MCF 10A (cell line): ENCODE measurements at places on chromosomes 3 and 15.

- peak; percentile 61 for DNase-seq
Measured at GRCh38 chr3:50550079-50550736, 17.3 kb downstream of the C3orf18 start.

DNA sequence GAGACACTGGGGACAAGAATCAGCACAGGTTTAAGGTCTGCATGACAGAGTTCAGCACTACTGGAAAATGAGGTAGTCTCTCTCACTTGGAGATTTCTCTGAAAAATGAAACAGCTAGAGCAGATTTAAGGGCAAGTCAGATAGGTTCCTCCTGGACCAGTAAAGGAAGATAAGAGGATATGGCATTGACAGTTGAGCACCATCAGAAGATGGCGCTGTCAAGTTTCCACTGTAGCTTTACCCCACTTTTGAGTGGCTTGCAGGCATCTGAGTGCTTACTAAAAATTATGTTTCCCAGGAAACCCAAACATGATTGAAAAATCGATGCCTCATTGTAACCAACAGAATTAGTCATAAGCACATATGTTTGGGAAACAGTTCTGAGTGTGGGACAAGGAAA is 407.2 kb upstream of the UBE2E2 start:
- DNase-seq, result no peak

DNA sequence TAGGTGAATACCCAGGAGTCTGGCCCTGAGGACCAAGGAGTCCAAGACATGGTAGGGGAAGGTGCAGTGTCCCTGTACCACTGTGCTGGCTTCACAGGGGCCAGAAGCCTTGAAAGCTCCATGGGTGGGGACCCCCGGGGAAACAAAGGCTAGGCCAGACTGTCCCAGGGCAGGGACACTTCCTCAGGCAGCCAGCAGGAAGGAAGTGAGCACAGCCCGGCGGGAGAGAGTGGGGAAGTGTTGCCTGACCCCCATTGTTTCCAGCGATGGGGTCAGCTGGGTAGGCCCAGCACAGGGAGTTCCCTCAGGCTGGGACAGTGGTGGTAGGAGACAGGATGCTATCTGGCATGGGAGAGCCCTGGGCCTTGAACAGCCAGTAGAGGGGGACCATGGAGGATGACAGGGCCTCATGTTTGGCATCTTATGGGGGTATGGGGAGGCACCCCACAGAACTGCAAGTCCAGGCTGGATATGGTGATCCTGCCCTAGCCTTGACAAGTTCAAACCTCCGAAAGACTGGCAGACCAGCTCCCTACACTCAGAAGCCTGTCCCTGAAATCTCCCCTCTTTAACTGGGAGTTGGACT is 1.2 kb upstream of the HYAL2 start:
- DNase-seq, result no peak

DNA sequence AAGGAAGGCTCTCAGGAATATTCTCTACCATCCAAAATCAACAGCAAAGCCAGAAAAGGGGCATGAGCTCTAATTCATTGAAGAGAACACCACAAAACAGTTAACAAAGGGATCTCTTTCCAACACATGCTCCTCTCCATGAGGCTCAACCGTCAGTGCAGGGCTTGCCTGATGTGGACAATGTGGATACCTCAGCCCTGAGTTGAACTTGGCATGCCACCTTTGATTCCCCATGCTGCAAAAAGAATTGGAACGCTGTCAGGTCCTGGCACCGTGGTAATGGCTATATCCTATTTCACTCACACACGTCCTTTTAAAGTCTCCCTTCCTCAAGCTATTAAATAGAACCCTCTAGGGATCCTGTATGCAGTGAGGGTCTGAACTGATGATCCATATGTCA is 30.7 kb upstream of the IP6K2 start:
- no peak for DNase-seq

DNA sequence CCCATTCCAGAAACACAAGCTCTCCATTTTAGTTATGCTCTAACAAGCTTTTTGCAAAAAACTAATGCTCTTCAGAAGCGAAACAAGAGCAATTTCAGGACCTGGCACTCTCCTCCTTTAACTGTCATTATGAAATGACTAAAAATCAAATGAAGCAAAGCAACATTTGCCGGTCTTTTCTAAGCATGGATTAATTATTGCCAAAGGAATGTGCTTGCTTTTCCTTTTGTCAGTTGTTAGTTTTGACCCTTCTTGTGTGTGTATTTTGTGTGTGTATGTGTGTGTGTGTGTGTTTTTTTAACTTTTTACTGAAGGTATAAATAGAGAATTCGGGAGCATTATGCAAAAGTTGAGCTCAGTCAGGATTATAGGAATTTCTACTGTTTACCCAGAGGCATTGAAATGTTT is 509.1 kb downstream of the TUSC7 start:
- DNase-seq, result no peak

DNA sequence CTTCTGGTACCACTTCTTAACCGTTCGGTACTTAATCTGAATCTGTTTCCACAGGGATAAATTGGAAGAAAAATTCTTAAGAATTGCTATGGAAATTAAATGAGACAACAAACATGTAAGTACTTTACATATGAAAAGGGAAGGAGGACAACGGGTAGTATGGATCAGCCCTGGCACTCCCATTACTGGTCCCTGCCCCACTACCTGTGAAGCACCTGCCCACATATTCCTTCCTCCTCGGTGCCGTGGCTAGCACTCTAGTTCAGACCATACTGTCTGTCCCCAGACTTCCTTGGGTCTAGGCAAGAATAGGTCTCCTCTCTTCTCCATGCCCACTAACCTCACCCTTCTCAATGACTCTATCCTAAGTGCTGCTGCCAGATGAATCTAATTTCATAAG is 46.2 kb downstream of the SHQ1 start:
- no peak for DNase-seq

DNA sequence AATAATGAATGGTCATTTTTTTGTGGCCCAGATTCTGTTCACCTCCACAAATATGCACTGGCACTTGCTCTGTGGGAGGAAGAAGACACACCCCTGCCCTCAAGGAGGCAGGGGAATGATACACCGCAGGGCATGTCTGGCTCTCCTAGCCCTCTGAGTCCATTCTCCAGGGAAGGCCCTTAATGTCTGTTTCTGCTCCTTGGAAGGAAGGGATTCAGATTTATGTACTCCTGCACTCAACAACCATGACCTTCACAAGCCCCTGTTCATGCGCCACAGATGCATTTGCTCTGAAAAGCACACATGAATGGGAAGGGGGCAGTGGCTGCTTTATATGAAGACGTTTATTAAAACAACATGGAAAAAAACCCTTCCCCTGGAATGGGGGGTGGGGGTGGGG is 333.8 kb downstream of the EPHB1 start:
- no peak for DNase-seq

DNA sequence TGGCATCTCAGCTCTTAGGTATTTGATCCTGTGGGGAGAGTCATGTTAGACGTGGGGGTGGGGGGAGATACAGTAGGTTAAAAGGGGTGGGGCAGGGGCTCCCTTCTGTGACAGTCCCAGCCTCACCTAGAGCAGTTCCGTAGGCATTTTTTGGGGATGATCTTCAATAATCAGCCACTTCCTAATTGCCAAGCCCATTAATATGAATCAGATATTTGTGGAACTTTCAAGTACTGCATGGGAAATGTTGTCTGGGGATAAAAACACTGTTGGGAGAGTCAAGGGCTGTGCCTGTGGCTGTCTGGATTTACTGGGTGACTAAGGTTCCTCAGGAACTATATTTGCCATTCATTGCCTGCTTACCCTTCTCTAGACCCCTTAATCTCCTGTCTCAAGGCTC is 9.5 kb downstream of the C3orf52 start:
- no peak for DNase-seq

GRCh38 chr3:49006408-49007067 is 653 bp upstream of the WDR6 start:
- DNase-seq, result no peak

- peak; percentile 18 for DNase-seq
Measured at GRCh38 chr15:60835974-60836373, 357.0 kb upstream of the ICE2 start.

- no peak for DNase-seq
Measured at GRCh38 chr3:58068122-58068809, 60.0 kb downstream of the FLNB start.
